ENCODE measurements at places on chromosomes 12 and 14.

DNA sequence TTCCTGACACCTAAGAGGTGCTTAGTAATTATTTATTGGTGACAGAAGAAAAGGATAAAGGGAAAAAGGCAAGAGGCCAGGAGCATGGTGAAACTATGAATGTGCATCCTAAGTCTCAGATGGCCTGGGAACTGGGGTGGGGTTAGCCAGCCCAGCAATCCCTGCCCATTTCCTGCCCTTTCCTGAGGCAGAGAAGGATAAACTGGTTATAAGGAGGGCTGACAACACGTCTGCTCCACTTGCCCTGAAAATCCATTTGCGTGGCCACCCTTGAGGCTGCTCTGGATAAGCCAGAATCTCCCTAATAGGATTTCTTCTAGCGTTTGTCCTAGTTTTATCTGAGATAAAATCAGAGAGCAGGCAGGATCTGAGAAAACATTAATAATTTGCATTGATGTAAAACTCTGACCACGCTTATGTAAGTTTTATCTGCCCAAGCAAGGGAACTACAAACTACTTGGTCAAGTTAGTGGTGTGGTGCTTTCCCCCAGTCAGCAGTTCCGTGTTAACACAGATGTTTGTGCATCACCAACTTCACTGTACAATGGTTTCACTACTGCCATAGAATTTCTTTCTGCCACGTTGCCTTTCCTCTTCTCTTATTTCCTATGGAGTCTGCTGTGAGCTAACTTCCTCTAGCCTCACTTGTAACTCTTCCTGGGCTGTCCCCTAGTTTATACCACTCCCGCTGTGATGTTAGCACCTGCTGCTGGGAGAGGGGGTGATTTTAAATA lies 392.7 kb downstream of the RPS29 start:
- DNase-seq, result no peak

- no peak for DNase-seq
These were observed 8.0 kb upstream of the NPFF start for GRCh38 chr12:53515291-53515680.

- no peak for DNase-seq
These were observed 81.6 kb upstream of the RERGL start for GRCh38 chr12:18171571-18171970.

DNA sequence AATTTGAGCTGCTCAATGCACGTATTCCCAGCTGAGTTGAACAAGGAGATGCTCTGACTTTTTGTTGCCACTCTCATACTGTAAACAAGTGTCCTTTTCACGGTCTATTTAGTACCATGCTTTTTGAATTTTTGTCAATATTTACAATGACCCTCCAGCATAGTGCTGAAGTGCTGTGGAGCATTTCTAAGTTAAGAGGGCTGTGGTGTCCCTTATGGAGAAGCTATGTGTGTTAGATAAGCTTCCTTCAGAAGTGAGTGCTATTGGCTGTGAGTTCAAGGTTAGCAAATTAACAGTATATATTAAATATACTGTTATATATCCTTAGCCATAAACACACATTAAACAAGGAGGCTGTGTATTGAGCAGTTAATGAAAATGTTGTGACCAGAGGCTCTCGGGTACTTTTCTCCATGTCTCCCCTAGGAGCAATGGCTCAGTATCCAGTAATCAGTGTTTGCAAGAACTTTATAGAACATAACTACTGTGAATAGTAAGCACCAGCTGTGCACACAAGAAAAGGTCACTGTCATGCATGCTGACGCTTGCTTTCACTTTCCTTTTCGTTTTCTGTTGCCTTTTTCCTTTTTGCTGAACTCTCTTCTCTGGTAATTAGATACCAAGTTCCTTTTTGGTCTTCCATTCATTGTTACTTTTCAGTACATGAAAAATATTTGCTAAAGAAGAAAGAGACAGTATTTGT lies 187.2 kb upstream of the NEDD1 start:
- DNase-seq, result peak; percentile 34

DNA sequence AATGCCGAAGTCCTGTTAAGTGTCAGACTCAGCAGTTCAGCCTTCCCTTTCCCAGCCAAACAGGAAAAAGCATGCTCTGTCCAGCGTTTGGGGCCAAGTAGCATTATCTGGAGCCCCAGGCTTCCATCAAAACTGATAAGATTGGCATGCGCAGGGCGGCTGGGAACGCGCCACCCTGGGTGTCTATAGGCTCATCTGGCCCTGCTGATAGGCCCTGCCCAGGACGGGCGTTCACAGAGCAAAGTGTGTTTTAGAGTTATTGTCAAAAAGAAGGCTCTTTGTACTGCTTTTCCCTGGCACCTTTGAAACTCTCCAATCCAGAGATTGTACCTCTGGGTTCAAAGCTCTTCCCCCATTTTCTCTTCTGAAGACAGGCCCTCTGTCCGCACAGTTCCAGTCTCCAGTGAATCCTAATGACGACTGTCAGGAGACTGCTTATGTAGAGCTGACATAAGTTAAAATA lies at the start of gene ART4:
TSS of gene ART4 (minus strand) at position 102 of the 463 bp plus-strand sequence. CDS start 413 bp downstream, outside the sequence.
- no peak for DNase-seq

- peak; percentile 36 for DNase-seq
These were observed 32.5 kb downstream of the PSMC1 start for GRCh38 chr14:90288651-90289355.
